ENCODE measurements at places on chromosomes 2 and 18. TPM values are rescaled to one million over a fixed set of nuclear protein-coding genes. Genes with fewer than 3 reads are reported as not detected.

DNA sequence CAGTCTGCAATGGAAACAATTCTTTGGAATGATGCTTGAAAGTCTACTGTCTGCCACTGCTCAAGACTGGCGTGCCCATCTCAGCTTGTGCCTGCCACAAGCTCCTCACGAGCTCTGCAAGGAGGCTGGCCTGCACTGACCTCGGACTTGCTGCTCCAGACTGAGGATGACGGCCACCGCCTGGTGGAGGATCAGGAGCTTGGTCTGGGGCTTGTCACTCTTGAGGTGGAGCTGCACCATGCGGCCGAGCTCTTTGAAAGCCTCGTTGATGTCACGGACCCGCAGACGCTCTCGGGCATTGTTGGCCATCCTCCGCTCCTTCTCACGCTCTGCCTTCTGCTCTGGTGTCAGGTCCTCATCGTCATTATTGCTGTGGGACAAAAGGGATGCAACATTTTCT is 269.4 kb upstream of the CCDC68 start:
- H3K4me3 ChIP-seq: no peak overlapping the region
- no peak overlapping the region for H3K27ac ChIP-seq
- DNase-seq: no peak
- no peaks in the 10 kb centered on the region for H3K36me3 ChIP-seq

Gene PARD6G
- 1.4 TPM for polyA plus RNA-seq

- H3K36me3 ChIP-seq: no peaks in the 10 kb centered on the region
- H3K27ac ChIP-seq: no peak overlapping the region
- DNase-seq: no peak
- no peak overlapping the region for H3K4me3 ChIP-seq
- H3K4me1 ChIP-seq: no peaks in the 10 kb centered on the region
Observed at GRCh38 chr18:36580874-36581750, 247.7 kb downstream of the TPGS2 start.

DNA sequence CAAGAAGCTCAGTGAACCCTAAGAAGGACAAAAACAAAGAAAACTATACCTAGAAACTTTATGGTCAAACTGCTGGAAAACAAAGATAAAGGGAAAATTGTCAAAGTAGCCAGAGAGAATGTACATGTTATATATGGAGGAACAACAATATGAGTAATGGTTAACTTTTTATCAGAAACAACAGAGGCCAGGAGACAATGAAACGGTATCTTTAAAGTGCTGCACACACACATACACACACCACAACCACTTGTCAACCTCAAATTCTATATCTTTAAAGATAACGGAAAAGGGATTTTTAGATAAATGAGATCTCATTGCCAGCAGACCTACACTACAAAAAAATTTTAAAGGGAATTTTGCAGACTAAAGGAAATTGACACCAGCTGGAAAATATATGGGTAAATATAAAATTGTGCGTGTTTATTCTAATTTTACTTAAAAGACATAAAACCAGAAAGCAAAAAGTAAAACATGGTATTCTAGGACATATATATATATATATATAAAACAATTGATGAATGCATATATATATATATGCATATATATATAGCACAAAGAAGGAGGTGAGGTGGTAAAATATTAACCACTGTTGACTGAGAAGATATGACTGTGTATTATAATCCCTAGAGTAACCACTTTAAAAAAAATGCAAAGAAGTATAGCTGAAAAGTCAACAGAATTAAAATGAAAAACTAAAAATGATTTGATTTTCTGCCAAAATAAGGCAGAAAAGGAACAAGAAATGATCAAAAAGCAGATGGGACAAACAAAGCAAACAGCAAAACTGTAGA is 172.0 kb downstream of the SRBD1 start:
- H3K27ac ChIP-seq: no peak overlapping the region
- no peaks in the 10 kb centered on the region for H3K27me3 ChIP-seq
- H3K36me3 ChIP-seq: no peaks in the 10 kb centered on the region
- H3K4me3 ChIP-seq: no peak overlapping the region

DNA sequence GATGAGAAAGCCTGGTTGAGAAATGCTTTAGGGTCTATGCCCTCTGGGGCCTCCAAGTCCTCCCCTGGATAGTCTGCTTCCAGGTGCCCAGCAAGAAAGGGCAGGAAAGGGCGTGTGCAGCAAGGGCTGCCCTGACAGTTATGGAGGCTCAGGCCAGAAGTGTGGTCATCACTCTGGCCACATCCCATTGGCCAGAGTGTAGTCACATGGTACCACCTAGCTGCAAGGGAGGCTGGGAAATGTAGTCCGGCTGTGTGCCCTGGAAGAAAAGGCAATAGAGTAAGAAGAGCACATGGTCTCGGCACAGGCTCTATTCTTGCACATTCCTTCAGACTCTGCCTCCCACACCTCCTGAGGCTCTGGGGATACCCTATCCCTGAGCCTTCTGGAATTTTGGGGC is 35.7 kb downstream of the ODC1 start:
- H3K27me3 ChIP-seq: no peaks in the 10 kb centered on the region
- no peak for DNase-seq
- H3K36me3 ChIP-seq: peaks cover 60% of the 10 kb centered on the region
- peaks cover 70% of the 10 kb centered on the region for H3K4me1 ChIP-seq

DNA sequence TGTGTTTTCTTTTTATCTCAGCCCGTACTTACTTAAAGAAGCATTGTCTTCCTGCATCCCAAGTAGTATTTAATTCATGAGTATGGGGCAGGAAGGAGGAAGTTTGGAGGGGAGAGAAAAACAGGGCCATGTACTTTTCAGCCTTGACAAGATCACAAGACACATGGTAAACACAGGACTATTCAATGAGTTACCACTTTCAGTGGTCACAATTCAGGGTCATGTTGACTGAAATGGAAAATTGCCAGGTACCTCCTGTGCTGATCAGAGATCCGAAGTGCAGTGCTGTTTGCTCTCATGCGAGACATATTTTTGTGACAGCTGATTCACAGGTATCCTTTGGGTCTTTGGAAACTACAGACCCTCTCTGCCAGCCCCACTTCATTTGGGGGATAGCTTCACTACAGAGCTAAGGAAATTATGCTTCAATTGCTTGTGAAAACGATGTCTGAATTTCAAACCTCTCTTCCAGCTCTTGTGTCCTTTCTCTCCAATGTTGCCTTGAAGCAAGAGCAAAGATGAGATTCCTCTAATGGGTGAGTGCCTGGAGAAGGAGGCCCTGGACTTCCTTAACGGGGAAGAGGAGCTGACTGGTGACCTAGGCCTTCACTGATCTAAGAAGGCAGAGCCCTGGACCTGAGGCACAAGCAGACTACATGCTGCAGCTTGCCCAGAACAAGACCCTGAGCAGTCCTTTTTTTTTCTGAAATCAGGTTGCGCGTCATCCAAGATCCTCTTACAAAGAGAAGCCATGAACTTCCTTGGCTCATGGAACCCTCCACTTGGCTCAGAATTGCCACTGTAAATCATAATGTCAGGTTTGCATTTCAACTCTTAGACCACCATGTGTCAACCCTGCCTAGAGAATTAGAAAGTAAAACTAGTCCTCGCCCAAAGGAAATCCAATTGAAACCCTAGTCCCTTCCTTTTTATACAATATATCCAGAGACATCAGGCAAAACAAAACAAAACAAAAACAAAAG is 44.1 kb downstream of the EVA1A start:
- H3K27me3 ChIP-seq: no peaks in the 10 kb centered on the region
- H3K27ac ChIP-seq: no peak overlapping the region
- H3K4me1 ChIP-seq: peaks cover 3% of the 10 kb centered on the region

Gene SERPINB11
- polyA plus RNA-seq: not detected

- H3K27ac ChIP-seq: no peak overlapping the region
- no peaks in the 10 kb centered on the region for H3K36me3 ChIP-seq
- H3K27me3 ChIP-seq: no peaks in the 10 kb centered on the region
- no peak for DNase-seq
Observed at GRCh38 chr2:18834341-18834740, 245.0 kb upstream of the NT5C1B start.

DNA sequence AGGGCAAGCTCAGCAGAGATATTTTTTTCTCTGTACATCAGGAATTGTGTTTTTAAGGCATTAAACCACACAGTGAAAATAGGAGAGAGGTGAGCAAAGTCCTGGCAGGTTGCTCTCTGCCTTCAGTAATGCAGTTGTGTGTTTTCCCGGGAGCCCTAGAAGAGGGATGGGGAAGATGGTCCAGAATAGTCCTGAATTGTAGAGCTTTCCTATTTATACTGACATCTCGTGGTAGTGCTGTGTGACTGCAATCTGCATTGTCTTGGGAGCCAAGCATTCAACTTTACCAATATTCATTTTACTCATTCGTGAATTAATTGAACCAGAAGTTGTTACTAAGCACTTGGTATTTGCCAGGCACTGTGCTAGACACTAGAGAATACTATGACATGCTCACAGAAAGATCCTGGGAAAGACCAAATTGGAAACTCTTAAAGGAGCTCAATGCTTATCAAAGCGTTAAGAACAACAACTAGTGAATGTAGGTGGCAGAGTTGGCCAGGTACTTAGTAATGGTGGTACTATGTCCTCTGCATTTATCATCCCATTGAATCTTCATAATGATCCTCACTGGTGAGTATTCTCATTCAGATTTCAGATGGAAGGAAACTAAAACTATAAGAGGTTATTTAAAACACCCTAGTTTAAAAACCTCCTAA is 214.6 kb downstream of the TRIB2 start:
- H3K4me3 ChIP-seq: no peak overlapping the region
- no peaks in the 10 kb centered on the region for H3K27me3 ChIP-seq
- no peaks in the 10 kb centered on the region for H3K4me1 ChIP-seq
- DNase-seq: peak; percentile 22
- H3K36me3 ChIP-seq: no peaks in the 10 kb centered on the region

GRCh38 chr2:190235101-190235500 is 84.5 kb downstream of the HIBCH start:
- no peak for DNase-seq
- H3K27ac ChIP-seq: peak overlapping the region; percentile 12
- no peaks in the 10 kb centered on the region for H3K27me3 ChIP-seq
- H3K4me1 ChIP-seq: peaks cover 6% of the 10 kb centered on the region

Gene CD8B2
- not detected for polyA plus RNA-seq

DNA sequence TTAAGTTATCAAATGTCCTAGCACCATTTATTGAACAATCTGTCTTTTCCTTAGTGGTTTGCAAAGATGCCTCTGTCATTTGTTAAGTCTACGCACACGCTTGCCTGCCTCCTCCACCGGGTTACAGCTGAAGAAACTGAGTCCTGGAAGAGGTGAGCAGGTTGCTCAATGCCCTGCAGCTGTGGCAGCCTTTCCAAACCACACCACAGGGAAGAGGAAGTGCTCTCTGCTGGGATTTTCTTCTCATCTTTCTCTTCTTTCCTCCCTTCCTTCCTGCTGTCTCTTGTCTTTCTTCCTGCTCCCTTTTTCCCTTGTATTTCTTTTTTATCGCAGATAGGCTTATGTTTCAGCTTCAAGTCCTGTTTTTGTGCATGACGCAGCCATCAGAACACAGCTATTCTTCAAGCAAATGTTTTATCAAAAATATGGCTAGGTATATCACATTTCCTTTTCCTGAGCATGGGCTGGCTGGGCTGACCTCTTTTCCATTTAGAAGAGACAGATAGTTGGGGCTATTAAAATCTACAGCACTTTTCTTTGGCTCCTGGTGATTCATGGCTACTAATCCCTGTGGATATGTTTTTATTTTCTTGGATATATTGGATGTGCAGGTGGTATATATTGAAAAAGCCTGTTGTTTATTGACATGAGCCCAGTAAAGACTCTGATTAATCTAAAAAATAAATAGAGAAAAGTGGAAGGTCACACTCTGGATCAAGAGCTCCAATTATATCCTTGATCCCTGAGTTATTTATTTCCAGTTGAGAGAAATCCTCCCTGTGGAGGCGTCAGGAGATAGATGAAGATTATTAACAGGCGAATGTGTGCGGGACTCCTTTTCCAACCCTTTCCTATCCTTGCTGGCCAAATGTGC is 214.6 kb downstream of the TSN start:
- no peaks in the 10 kb centered on the region for H3K4me1 ChIP-seq
- H3K27me3 ChIP-seq: no peaks in the 10 kb centered on the region
- H3K36me3 ChIP-seq: no peaks in the 10 kb centered on the region
- no peak for DNase-seq

DNA sequence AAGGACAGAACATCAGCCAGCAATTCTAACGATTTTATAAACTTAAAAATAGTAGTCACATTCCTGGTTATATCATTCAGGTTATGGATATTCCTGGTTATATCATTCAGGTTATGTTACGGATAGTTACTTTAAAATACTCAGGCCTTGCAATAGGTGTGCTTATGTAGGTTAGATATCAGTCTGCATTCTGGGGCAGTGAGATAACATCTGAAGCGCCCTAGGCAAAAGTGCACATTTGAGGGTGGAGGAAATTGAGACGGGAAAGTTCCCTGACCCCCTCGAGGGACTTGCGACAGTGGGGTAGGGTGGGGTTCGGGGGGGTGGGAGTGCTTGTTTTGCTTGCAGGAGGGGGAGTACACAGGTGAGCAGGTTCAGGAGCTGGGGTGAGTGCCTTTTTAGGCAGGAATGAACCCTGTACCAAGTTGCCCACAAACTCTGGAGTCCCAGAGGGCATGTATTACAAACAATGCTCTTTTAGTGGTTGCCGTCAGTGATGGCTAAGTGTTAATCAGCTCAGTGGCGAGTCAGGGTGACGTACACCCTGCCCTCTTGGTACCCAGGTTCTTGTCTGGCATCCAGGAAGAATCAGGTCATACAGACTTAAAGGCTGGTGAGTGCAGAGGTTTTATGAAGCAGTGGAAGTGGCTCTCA is 31.8 kb downstream of the CREG2 start:
- H3K27ac ChIP-seq: no peak overlapping the region
- peaks cover 18% of the 10 kb centered on the region for H3K4me1 ChIP-seq
- DNase-seq: no peak
- no peaks in the 10 kb centered on the region for H3K36me3 ChIP-seq
- no peak overlapping the region for H3K4me3 ChIP-seq
- no peaks in the 10 kb centered on the region for H3K27me3 ChIP-seq

DNA sequence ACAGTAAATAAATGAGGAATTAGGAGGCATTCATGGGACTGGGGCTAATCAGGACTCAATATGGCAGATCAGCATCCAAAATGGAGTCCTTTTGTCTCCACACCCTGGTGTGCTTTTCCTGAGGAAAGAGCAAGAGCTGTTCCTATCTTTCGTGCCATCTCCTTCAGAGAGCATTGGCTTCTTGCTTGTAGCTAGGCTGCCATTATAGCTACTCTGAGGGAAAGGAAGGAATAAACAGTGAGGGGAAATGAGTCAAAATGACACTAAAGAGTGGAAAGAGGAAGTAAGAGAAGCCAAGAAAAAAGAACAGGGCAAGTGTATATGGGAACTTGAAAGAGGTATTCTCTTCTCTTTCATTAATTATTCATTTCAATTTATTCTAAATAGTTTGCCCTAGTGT is 8.4 kb upstream of the NMI start:
- no peak for DNase-seq
- H3K27me3 ChIP-seq: no peaks in the 10 kb centered on the region
- H3K4me1 ChIP-seq: no peaks in the 10 kb centered on the region
- no peaks in the 10 kb centered on the region for H3K36me3 ChIP-seq

GRCh38 chr18:32930695-32931301 is 158.0 kb upstream of the KLHL14 start:
- DNase-seq: peak; percentile 21
- no peak overlapping the region for H3K4me3 ChIP-seq
- H3K36me3 ChIP-seq: no peaks in the 10 kb centered on the region
- no peak overlapping the region for H3K27ac ChIP-seq

- H3K36me3 ChIP-seq: no peaks in the 10 kb centered on the region
- no peak overlapping the region for H3K27ac ChIP-seq
- no peak overlapping the region for H3K4me3 ChIP-seq
Observed at GRCh38 chr2:113078350-113078839, 10.6 kb downstream of the IL1F10 start.

Gene SERPINB3
- polyA plus RNA-seq: not detected

Measured in small intestine (tissue), 16 donors.